ENCODE measurements at places on chromosomes 3 and 15. TPM values are rescaled to one million over a fixed set of nuclear protein-coding genes. Genes with fewer than 3 reads are reported as not detected.

Gene PDE12
- total RNA-seq, result 11.9 TPM

Gene RTP3
- not detected for total RNA-seq

Gene SLC28A1
- total RNA-seq, result not detected

Gene MYO5A
- 23.2 TPM for total RNA-seq

Gene CCDC39
- not detected for total RNA-seq

Gene SPTSSB
- not detected for total RNA-seq

- H3K4me3 ChIP-seq, result no peak overlapping the region
- H3K36me3 ChIP-seq, result no peaks in the 10 kb centered on the region
- H3K27me3 ChIP-seq, result no peaks in the 10 kb centered on the region
- no peak for DNase-seq
- H3K4me1 ChIP-seq, result 0 out of 2 replicates have a peak, but pooled peaks cover 5% of the 10 kb centered on the region
- H3K27ac ChIP-seq, result no peak overlapping the region
Measured at GRCh38 chr3:190210608-190211007, 89.9 kb upstream of the P3H2 start.

- H3K36me3 ChIP-seq, result peaks cover 28% of the 10 kb centered on the region
- peaks cover 26% of the 10 kb centered on the region for H3K4me1 ChIP-seq
- no peaks in the 10 kb centered on the region for H3K27me3 ChIP-seq
- DNase-seq, result peak; percentile 51
- H3K4me3 ChIP-seq, result no peak overlapping the region
Measured at GRCh38 chr3:134197681-134198261, 52.9 kb downstream of the RYK start.

DNA sequence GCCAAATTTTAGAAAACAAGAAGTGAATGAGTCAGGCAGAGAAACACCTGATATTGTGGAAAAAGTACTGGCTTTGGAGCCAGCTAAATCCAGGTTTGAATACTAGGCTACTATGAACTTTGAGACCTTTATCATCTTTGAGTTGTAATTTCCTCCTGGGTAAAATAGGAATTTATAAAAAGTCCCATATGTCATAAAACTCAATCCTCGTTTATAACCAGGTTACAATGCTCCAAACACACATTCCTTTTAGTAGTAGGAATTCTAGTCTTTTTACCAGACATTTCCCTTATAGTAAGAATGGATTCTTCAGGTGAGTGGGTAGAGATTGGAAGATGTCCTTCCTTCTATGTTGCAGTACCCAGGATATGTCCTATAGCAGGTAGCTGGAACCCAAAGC lies 16.7 kb upstream of the DPH6 start:
- H3K4me3 ChIP-seq, result no peak overlapping the region
- no peak for DNase-seq
- H3K36me3 ChIP-seq, result no peaks in the 10 kb centered on the region

GRCh38 chr15:89195836-89196235 lies 25.5 kb downstream of the RLBP1 start:
- no peaks in the 10 kb centered on the region for H3K27me3 ChIP-seq
- no peak overlapping the region for H3K4me3 ChIP-seq
- no peak for DNase-seq
- no peak overlapping the region for H3K27ac ChIP-seq
- peaks cover 25% of the 10 kb centered on the region for H3K36me3 ChIP-seq

GRCh38 chr3:16070707-16071106 lies 103.8 kb upstream of the GALNT15 start:
- H3K4me1 ChIP-seq, result peaks cover 70% of the 10 kb centered on the region
- no peaks in the 10 kb centered on the region for H3K27me3 ChIP-seq
- no peak overlapping the region for H3K4me3 ChIP-seq
- H3K27ac ChIP-seq, result no peak overlapping the region

DNA sequence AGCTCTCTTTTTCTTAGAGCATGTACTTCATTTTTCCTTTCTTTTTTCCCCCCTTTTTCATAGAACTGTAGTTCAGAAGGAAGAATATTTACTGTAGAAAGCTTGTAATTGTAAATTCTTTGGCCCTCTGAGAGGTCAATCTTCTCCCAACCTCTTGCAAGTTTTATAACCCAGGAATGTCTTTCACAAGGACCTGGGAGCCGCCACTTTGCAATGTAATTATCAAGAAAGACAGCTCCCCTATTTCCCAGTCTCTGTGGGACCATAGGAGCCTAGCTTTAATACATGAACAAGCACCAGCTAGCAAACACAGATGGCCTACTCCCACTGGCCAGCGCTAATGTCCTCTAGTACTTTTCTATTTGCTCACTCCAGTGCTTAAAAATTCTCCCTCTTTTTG lies 51.4 kb downstream of the NFKBIZ start:
- H3K4me1 ChIP-seq, result peaks cover 20% of the 10 kb centered on the region
- no peak for DNase-seq
- H3K27me3 ChIP-seq, result no peaks in the 10 kb centered on the region
- no peaks in the 10 kb centered on the region for H3K36me3 ChIP-seq
- H3K4me3 ChIP-seq, result no peak overlapping the region
- no peak overlapping the region for H3K27ac ChIP-seq

DNA sequence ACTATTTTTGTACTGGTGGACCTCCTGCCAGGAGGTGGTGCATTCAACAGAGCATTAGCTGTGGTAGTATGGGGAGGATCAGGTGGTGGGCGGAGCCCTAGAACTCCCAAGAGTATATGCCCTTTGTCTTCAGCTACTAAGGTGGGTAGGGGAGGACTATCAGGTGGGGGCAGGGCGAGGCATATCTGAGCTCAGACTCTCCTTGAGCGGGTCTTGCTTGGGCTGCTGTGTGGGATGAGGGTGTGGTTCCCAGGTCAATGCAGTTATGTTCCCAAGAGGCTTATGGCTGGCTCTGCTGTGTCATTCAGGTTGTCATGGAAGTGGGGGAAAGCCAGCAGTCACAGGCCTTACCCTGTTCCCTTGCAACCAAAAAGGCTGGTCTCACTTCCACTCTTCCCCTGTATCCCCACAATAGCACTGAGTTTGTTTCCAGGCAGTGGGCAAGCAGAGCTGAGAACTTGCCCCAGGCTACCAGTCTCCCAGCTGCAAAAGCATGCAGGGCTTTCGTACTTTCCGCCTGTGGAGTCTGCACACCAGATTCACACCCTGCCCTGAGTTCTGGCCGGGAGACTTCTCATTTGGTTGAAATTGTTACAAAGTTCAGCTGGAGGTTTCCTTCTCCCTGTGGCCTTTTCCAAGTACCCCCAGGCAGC lies 93.7 kb upstream of the DPPA4 start:
- H3K4me3 ChIP-seq, result no peak overlapping the region
- H3K4me1 ChIP-seq, result no peaks in the 10 kb centered on the region
- no peak for DNase-seq
- no peaks in the 10 kb centered on the region for H3K27me3 ChIP-seq
- H3K27ac ChIP-seq, result no peak overlapping the region

- H3K4me1 ChIP-seq, result no peaks in the 10 kb centered on the region
- H3K27me3 ChIP-seq, result no peaks in the 10 kb centered on the region
- no peak overlapping the region for H3K4me3 ChIP-seq
- no peak overlapping the region for H3K27ac ChIP-seq
- H3K36me3 ChIP-seq, result no peaks in the 10 kb centered on the region
Measured at GRCh38 chr3:60025096-60026050, 975.5 kb upstream of the CFAP20DC start.

- no peaks in the 10 kb centered on the region for H3K27me3 ChIP-seq
- H3K4me1 ChIP-seq, result no peaks in the 10 kb centered on the region
- no peak overlapping the region for H3K4me3 ChIP-seq
- no peaks in the 10 kb centered on the region for H3K36me3 ChIP-seq
- DNase-seq, result no peak
Measured at GRCh38 chr3:26422415-26422814, 200.2 kb upstream of the LRRC3B start.

DNA sequence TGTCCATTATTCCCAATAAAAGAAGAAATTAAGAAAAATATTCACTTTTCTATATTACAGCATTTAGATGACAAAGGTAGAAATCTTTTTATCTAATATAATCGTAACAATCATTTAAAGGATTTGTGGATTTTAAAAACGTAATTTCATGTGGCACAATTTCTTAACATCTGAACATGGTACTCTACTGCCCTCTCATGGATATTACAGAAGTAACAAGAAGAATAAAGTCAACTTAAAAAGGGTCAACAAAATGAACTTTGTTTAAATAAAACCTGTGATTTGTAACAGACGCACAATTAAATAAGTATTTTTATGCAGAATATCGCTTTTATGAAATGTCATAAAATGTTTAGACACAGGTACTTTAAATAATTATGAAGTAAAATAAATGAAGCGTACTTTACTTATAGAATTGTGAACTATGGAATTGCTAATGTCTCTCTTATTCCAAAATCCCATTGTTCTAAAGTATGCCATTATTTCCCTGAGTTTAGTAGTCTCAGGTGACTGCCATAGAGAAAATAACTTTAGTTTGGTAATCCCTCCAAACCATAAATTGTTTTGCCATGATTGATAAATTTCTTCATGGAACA lies 366.8 kb upstream of the ZNF385D start:
- no peak overlapping the region for H3K27ac ChIP-seq
- DNase-seq, result no peak
- no peaks in the 10 kb centered on the region for H3K36me3 ChIP-seq

GRCh38 chr3:107973152-107973551 lies 117.7 kb downstream of the CD47 start:
- no peak for DNase-seq
- no peak overlapping the region for H3K4me3 ChIP-seq
- no peak overlapping the region for H3K27ac ChIP-seq
- no peaks in the 10 kb centered on the region for H3K36me3 ChIP-seq
- H3K4me1 ChIP-seq, result no peaks in the 10 kb centered on the region
- H3K27me3 ChIP-seq, result no peaks in the 10 kb centered on the region

DNA sequence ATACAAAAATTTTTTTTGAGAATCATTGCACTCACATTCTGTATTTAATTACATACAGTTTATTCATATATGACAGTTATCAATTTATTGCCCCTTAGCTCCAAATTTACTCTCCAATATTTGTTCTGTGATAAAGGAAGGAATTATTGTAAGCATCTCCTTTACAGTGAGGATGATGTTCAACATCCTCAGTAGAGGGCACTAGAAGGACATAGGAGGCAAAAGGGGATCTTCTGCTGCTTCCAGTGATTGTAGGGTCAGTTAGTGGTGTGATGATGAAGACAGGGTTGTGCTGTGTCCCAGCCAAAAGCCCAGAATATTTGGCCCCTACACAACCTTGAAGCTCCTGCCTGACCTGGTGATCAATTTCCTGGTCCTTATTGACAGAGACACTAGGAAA lies 89.9 kb upstream of the DCBLD2 start:
- H3K36me3 ChIP-seq, result no peaks in the 10 kb centered on the region
- H3K4me1 ChIP-seq, result no peaks in the 10 kb centered on the region
- DNase-seq, result no peak
- no peaks in the 10 kb centered on the region for H3K27me3 ChIP-seq
- H3K27ac ChIP-seq, result no peak overlapping the region
- H3K4me3 ChIP-seq, result no peak overlapping the region

DNA sequence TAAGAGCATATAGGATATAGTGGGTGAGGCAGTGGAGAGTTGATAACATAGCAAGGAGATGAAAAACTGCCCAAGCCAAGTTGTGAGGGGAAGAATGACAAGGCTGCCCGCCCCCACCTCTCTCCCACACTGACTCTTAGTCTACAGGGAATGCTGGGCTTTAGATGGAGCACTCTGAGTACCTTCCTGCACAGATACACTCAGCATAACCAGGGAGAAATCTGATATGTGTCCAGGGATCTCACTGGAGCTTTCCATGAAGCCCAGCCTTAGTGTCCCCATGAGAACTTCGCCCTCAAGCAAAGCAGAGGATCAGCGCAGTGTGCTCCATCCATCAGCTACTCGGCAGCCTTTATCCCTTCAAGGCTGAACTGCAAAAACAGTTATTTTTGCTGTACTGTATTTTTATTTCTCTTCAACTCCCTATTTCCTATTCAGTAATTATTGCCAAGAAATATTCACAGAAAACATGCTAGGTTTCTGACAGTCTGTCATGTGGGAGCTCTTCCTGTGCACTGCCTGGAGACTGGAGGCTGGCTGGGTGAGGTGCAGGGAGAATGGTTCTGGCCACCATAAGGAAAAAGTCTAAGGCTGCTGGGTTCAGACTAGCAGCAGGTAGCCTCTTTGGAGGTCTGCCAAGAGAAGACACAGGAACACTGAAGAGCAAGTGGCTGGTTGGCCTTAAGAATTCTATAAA lies 475.2 kb upstream of the PPP2R3A start:
- no peak overlapping the region for H3K27ac ChIP-seq
- no peak overlapping the region for H3K4me3 ChIP-seq
- no peaks in the 10 kb centered on the region for H3K4me1 ChIP-seq

- H3K4me1 ChIP-seq, result no peaks in the 10 kb centered on the region
- no peaks in the 10 kb centered on the region for H3K36me3 ChIP-seq
Measured at GRCh38 chr3:25973122-25973521, 183.2 kb downstream of the OXSM start.

DNA sequence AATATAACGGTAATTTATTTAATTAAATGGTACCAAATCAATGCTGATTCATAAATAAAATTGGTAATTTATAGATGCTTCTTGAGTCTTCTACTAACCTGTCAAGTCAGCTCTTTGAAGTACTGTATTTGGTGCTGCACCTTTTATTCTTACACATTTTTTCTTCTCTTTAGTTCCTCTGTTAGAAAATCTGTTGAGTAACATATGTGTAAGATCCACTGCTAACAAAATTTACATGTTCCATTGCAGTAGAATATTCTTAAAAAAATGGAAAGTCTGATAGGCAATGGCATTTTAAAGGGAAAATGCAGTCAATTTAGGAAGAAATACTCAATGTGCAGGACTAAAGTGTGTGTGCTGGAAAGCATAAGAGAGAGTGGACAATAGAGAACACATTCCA lies 936.6 kb downstream of the ZPLD1 start:
- H3K27ac ChIP-seq, result no peak overlapping the region
- H3K4me3 ChIP-seq, result no peak overlapping the region
- no peak for DNase-seq
- no peaks in the 10 kb centered on the region for H3K36me3 ChIP-seq

DNA sequence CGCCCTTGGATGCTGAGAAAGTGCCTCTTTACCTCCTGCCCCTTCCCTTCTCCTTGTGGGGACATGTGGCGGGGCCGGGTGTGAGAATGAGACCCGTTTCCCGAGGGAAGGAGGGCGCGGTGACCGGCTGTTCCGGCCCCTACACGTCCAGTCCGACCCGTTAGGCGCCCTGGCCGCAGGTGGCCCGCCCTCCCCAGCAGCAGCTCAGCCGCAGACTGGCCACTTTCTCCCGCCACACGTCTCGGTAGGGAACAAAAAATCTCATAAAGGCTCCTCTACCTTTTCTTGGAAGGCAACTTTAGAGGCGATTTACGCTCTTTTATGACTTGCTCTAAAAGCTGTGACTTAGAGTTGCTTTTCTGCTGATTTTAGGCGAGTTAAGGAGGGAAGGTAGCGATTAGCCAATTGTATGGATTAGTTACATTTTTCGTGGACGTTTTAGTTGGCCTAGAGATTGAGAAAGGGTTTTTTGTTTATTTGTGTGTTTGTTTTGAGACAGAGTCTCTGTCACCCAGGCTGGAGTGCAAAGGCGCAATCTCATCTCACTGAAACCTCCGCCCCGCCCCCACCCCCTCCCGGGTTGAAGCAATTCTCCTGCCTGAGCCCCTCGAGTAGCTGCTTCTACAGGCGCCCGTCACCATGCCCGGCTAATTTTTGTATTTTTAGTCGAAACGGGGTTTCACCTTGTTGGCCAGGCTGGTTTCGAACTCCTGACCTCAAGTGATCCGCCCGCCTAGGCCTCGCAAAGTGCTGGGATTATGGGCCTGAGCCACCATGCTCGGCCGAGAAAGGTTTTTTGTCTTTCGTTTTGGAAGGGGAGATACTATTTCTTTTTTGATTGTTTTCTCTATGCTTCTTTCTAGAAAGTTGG lies 8.3 kb upstream of the PGPEP1L start:
- no peaks in the 10 kb centered on the region for H3K36me3 ChIP-seq
- no peak for DNase-seq
- no peak overlapping the region for H3K27ac ChIP-seq
- H3K4me3 ChIP-seq, result no peak overlapping the region
- H3K27me3 ChIP-seq, result no peaks in the 10 kb centered on the region

- H3K27ac ChIP-seq, result no peak overlapping the region
- H3K27me3 ChIP-seq, result no peaks in the 10 kb centered on the region
- no peak overlapping the region for H3K4me3 ChIP-seq
Measured at GRCh38 chr3:5264896-5265770, 77.6 kb downstream of the EDEM1 start.
